ENCODE measurements at places on chromosomes 16 and 17.

DNA sequence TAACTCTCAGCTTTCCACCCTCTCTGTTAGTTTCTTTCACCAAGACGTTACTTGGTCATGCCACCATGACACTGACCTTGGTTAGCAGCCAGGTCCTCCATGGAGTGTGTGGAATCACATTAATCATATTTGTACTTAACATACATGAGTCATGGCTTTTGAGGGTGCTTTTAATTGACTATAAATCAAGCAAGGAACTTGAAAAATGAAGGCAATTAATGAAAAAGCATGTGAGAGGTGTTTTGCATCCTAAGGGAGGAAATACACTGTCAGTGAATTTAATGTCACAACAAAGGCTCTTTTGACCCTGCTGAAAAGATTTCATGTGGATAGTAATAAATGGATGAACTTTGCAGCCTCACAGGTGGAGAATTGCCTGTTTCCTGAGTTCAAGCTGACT, 240.7 kb downstream of the CDH13 start:
- no peak for DNase-seq

GRCh38 chr16:21324267-21324666, 46.2 kb upstream of the CRYM start:
- DNase-seq: no peak

GRCh38 chr16:12896562-12896961, 4.8 kb upstream of the SHISA9 start:
- DNase-seq: no peak

GRCh38 chr16:88835383-88835782, 21.4 kb downstream of the GALNS start:
- no peak for DNase-seq

DNA sequence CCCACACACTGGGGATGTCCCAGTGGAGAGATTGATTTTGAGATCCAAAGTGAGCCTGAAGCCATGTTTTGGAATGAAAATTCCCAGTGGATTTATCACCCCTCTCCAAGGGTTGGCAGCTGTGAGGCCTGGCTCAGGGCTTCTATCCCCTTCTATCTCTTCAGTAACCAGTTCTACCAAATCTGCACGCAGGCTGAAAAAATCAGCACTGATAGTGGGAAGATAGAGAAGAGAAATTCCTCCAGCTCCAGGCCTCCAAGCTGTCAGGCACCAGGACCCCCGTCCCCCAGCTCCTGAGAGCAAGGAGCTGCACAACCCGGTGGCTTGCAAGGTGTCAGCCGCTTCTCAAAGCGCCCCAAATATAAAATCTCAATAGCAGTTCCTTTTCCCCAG, 1.0 kb downstream of the FLOT2 start:
- DNase-seq: no peak

DNA sequence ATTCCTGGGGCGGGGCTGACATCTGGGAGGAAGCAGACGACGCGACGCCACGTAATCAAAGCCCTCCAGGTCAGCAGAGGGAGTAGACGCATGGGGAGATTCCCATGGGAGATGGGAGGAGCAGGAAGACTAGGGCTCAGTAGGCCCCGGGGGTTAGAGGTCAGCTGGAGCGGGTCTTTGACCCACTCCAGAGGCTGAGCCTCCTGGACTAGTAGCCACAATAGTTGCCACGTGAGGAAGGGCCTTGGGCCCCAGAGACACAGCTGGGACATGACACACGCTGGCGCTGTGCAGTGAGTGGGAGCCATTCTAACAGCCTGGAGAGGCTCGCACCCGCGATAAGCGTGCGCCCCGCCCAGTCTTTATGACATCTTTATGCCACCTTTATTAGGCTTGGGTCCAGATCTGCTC, 95.7 kb upstream of the AMZ2 start:
- DNase-seq: no peak

DNA sequence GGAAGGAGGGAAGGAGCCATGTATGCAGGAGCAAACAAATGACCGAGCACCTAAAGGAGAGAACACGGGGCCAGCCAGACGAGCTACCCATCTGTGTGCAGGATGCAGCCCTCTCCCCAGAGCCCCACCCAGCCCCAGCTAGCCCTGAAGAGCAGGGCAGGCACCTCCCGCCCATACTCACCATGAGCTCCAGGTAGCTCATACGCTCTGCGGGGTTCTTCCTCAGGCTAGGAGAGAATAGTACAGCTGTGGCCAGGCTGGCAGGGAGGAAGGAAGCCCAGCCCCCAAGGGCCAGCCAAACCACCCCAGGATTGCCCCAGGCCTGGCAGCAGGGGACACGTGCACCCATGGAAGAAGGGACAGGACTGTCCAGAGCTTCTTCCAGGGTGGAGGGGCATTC, 81.9 kb downstream of the KCNJ18 start:
- DNase-seq: no peak

DNA sequence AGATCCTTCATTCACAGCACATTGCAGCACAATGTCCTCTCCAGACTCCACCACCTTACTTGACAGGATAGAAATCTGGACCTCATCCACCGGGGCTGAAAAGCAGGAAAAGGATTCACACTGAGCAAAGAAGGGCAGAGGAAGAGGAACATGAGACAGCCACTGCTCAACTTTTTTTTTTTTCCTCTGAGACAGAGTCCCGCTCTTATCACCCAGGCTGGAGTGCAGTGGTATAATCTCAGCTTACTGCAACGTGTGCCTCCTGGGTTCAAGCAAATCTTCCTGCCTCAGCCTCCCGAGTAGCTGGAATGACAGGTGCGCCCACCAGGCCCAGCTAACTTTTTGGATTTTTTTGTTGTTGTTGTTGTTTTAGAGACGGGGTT, 34.4 kb downstream of the PECAM1 start:
- no peak for DNase-seq

- DNase-seq: no peak
These were observed 81.1 kb downstream of the RGS9 start for GRCh38 chr17:65218261-65218660.

DNA sequence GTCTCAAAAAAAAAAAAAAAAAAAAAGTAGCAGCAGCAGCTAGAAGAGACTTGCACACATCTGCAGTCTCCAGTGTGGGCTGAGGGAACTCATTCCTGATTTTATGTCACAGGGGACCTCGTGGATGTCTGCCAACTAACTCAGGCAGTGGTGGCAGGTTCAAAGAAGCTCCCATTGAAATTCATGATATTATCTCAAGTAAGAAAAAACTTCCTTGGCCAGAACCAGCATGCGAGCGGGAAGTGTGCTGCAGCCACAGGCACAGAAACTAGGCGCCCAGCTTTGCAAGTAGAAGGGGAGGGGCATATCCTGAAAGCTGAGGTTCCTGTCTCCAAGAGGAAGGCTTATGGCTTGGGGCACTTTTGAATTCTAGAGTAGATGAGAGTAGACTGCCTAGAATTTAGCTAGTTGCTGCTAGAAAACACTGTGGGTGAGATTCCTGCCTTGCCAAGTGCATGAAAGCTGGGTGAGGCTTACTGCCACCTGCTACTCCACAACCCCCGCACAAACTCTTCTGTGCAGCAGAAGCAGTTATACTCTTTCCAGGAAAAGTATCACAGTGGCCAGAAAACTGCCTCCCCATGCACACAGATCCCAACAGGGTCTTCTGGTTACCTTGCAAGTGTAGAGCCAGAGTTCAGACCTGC, 603.8 kb upstream of the CA10 start:
- DNase-seq: no peak

- DNase-seq: no peak
These were observed 392.1 kb downstream of the SOX9 start for GRCh38 chr17:72512649-72513556.

DNA sequence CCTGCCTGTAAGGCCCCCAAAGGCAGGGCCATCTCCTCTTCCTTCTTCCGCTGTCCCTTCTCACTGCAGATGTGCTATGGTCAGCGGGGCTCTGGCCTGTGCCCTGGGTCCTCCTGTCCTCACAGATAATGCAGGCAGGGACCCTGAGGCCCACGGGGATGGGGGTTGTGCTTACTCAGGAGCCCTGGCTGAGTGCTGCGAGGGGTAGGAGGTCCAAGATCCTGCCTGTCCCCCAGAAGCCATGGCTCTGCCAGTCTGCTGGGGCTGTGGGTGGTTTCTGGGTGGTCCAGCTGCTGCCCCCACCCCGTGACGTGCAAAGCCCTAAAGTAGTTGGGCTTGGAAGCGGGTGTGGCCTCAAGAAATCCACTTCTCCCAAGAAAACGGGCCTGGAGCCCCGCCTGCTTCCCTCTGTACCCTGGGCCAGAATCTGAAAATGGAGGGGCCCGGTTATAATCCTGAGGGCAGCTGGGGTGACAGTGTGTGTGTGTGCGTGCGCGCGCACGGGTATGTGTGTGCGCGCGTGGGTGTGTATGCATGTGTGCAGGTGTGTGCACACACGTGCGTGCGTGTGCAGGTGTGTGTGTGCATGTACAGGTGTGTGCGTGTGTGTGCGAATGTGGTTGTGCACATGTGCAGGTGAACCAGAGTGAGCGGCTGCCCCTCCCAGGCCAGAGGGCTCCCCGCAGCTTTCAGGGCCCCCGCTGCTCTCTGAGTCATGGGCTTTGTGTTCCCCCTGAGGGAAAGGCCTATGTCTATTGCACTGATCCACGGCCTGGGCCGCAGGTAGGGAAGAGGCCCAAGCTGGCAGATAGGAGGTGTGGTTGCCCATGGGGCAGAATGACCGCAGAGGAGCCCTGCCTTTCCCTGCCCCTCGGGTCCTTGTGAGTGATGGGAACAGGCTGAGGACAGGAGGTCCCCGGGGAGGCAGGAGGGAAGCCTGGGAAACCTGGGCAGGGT, 13.8 kb downstream of the SPNS2 start:
- DNase-seq: no peak

DNA sequence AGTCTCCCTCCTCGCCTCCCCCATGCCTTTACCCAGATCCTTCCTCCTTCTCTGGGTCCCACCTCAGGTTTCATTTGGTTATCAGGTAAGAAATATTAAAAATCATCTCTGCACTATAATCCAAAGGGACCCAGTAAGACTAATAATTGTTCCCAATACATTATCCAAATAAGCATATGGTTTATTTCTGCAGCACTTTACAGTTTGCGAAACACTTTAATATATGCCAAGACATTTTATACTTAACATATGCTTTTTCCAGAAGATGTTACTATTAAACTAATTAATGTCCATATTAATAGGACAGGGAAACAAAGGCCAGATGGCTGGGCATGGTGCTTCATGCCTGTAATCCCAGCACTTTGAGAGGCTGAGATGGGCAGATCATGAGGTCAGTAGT, 33.3 kb downstream of the CD300LF start:
- no peak for DNase-seq

GRCh38 chr17:14161419-14161818, 75.2 kb downstream of the CDRT15 start:
- DNase-seq: no peak

- DNase-seq: no peak
These were observed 439.3 kb upstream of the GOT2 start for GRCh38 chr16:59173408-59173831.

- no peak for DNase-seq
These were observed 19.2 kb downstream of the UNC119 start for GRCh38 chr17:28533091-28533807.

GRCh38 chr16:73159296-73159695, 111.4 kb upstream of the ZFHX3 start:
- no peak for DNase-seq

GRCh38 chr17:40063901-40064531, 1.3 kb downstream of the THRA start:
- no peak for DNase-seq

GRCh38 chr16:83215406-83216001, 588.7 kb downstream of the CDH13 start:
- no peak for DNase-seq

DNA sequence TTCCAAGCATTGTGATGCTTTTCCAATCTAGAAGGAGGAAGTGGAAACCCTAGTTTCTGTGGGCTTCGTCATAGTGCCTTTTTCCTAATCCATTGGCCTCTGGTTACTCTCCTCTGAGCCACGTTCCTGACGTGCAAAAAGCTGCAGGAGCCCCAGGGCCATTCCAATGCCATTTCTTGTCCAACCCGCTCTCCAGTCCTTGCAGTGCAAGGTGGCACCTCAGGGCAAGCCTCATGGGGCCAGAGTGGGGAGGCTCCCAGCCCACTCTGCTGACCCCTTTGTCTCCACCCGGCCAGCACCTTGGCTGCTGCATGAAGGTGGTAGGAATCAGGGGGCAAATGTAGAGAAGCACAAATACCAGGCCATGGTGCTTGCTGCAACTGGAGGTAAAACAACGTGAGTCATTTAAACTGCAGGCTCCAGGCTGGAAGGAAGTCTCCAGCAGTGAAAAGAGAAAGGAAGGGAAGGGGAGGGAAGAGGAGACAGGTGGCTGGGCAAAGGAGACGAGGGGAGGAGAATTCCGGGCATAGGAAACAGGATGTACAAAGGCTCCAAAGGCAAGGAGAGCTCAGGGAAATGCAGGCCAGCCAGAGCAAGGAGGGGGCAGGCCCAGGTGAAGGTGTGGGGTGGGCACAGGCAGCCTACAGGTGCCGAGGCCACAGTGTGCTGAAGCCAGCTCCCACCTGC, 168.2 kb upstream of the TNRC6C start:
- DNase-seq: no peak

GRCh38 chr16:1146409-1146808, 6.5 kb upstream of the CACNA1H start:
- DNase-seq: no peak

DNA sequence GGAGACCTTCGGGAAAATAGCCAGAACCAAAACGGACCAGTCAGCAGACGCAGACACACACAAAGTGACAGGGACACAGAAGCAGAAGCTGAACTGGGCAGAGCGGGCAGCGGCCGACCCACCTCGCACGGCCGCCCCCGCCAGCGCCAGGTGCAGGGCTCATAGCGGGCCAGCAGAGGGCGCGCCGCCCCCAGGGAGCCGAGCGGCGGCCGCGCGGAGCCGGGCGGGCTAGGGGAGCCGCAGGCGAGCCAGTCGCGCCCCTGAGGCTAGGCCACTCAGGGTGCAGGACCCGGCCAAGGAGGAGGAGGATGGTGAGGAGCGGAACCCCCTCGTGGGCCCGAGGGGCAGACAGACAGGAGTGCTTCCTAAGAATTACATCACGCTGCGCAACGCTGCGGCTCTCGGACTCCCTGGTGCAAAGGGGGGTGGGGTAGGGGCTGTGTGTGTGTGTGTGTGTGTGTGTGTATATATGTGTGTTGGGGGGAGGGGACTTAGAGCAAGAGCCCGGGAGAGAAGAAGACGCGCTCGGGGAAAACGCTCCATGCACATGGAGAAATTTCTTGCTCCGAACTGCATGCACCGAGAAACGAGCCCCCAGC, 913 bp upstream of the NOG start:
- peak; percentile 45 for DNase-seq

- DNase-seq: no peak
These were observed 196.7 kb downstream of the CDH11 start for GRCh38 chr16:64925166-64925565.

DNA sequence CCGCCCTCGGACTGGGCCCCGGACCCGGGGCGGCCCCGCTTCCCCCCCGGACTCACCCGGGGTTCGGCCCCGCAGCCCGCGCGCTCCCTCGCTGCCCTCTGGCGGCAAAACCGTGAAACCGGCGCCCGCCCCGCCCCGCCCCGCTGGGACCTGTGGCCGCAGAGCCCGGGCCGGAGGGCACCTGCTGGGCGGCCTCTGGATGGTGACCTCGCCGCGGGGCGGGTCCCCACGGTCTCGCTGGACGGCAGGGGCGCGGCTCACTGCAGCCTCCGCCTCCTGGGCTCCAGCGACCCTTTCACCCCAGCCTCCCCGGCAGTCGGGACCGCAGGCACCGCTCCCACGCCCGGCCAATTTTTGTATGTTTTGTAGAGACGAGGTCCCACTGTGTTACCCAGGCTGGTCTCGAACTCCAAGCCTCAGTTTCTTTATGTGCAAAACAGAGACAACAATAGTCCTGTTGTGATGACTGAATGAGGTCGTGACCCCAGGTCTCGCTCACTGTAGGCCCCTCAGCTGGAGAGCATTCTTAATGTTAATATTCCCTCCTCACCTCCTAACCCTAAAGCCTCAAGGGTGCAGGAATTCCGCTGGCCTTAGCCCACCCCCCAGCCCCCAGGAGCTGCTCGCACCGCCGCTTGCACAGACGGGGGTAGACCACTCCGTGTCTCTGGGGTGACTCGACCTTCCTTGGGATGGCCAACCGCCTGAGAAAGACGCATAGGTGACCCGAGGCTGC, 33.7 kb upstream of the RPH3AL start:
- DNase-seq: no peak

Data from left renal pelvis (tissue), 4 donors.